ENCODE measurements at places on chromosomes 1 and 21. TPM values are rescaled to one million over a fixed set of nuclear protein-coding genes. Genes with fewer than 3 reads are reported as not detected.

FALEC gene
- not detected for total RNA-seq

GNAT2 gene
- 1.2 TPM for total RNA-seq

PTCH2 gene
- total RNA-seq = 1.3 TPM

NTMT2 gene
- not detected for total RNA-seq

ZNF593OS gene
- not detected for total RNA-seq

DIO1 gene
- total RNA-seq = not detected

CFH gene
- total RNA-seq = 0.42 TPM

HES2 gene
- 0.29 TPM for total RNA-seq

PDC gene
- total RNA-seq = not detected

CCDC17 gene
- 2.8 TPM for total RNA-seq

LCE1F gene
- not detected for total RNA-seq

LCE2B gene
- total RNA-seq = not detected

KPRP gene
- total RNA-seq = not detected

LAMC1 gene
- 0.49 TPM for total RNA-seq

PMF1 gene
- total RNA-seq = 111 TPM

LEFTY2 gene
- total RNA-seq = not detected

HAO2 gene
- not detected for total RNA-seq

NBPF10 gene
- total RNA-seq = 3.7 TPM

OR2T11 gene
- not detected for total RNA-seq

CATSPERE gene
- total RNA-seq = 0.08 TPM

TNFRSF18 gene
- 350 TPM for total RNA-seq

TFF1 gene
- total RNA-seq = not detected

VHLL gene
- total RNA-seq = 0.56 TPM

RSPO1 gene
- total RNA-seq = not detected

PNRC2 gene
- total RNA-seq = 112 TPM

PPIAL4G gene
- not detected for total RNA-seq

FAM72A gene
- 32.3 TPM for total RNA-seq

AMPD1 gene
- total RNA-seq = not detected

C1orf210 gene
- total RNA-seq = not detected

OLIG1 gene
- total RNA-seq = not detected

UBL4B gene
- not detected for total RNA-seq

TDRD5 gene
- not detected for total RNA-seq

PLOD1 gene
- total RNA-seq = 37.8 TPM

HRNR gene
- total RNA-seq = not detected

TMEM82 gene
- total RNA-seq = not detected

PLXNA2 gene
- total RNA-seq = 0.02 TPM
